ENCODE measurements at places on chromosomes 5 and 9. TPM values are rescaled to one million over a fixed set of nuclear protein-coding genes. Genes with fewer than 3 reads are reported as not detected.
A peak's percentile ranks its signal among the peaks of the same experiment; 100 is the strongest.

The BARHL1 gene
- total RNA-seq: not detected

The SEMA5A gene
- total RNA-seq: 25.8 TPM

GRCh38 chr9:98584059-98584458 lies 124.7 kb downstream of the GABBR2 start:
- no peak for DNase-seq

The HTR1A gene
- not detected for total RNA-seq

GRCh38 chr5:115770466-115770865 lies 46.0 kb downstream of the CDO1 start:
- no peak for DNase-seq

DNA sequence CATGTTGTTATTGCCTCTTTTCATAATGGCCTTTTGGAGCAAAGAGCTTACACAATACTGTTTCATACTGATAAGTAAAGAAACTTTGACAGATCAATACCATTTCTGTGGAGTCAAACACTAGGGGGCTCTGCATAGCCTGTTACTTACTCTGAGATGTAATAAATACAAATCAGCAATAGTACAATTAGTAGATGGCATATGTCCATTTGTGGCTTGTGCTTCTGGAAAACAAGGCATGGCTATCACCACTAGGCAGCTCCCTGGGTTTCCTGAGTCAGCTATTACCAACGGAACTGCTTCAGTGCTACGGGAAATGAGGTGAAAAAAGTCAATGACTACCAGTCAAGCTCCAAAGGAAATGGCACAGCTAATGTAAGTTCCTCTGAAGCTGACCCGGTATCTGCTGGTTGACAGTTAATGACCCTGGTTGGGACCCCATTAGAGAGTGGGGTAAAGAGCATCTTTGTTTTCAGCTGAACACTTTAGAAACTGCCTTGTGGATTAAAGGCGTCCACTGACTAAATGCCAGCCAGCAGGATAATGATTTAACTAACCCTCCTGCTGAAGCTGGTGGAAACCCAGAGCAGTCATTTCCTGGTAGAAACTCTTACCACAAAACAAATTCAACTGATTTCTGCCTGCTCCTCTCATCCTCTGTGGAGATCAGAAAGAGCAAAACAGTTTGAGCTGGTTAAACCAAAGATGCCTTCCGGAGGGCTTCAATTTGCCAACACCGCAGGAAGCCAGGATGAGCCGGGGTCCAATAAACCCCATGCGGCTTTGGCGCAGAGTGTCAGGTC lies 69.0 kb upstream of the FAM169A start:
- DNase-seq: peak; percentile 59

DNA sequence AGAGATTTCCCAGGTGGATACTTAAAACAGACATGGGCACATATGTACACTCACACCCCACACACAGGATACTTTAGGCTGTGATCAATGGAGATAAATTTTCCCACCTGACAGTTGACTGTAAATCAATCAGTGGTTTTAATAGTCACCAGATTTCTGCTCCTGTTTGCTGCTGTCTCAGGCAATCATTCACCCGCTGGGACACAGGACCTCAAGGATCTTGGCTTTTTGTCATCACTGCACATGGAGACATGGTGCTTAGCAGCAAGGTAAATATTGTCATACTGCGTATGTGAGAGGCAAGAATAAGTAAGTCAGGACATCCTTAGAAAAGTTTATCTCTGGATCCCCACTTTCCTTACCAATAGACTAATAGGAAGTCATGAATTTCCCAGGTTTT lies 60.8 kb upstream of the KLF9 start:
- DNase-seq: no peak

- DNase-seq: peak; percentile 65
Measured at GRCh38 chr9:2570615-2571479, 50.7 kb upstream of the VLDLR start.

GRCh38 chr5:40238066-40238745 lies 441.5 kb upstream of the PTGER4 start:
- DNase-seq: no peak

DNA sequence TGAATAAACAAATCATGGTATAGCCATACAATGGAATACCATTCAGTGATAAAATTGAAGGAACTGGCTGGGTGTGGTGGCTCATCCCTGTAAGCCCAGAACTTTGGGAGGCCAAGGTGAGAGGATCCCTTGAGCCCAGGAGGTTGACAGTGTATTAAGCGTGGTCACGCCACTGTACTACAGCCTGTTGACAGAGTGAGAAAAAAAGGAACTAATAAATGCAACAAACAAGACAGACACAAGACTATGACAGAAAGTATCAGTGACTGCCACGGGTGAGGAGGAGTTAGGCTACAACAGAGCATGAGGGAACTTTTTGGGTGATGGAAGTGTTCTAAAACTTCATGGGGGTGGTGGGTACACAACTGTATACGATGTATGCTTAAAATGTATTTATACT lies 2.2 kb downstream of the FNIP1 start:
- DNase-seq: no peak

The DMRTA1 gene
- 0.61 TPM for total RNA-seq

GRCh38 chr9:133149130-133150015 lies 14.3 kb downstream of the GBGT1 start:
- DNase-seq: peak; percentile 92

The CDH9 gene
- total RNA-seq: not detected

GRCh38 chr5:164002628-164003027 lies 497.2 kb downstream of the MAT2B start:
- DNase-seq: peak; percentile 42

The AGXT2 gene
- not detected for total RNA-seq

The CDKN2B-AS1 gene
- total RNA-seq: 1.8 TPM

- DNase-seq: no peak
Measured at GRCh38 chr9:102855641-102856040, 139.5 kb upstream of the CYLC2 start.

The PAXX gene
- 35.2 TPM for total RNA-seq

DNA sequence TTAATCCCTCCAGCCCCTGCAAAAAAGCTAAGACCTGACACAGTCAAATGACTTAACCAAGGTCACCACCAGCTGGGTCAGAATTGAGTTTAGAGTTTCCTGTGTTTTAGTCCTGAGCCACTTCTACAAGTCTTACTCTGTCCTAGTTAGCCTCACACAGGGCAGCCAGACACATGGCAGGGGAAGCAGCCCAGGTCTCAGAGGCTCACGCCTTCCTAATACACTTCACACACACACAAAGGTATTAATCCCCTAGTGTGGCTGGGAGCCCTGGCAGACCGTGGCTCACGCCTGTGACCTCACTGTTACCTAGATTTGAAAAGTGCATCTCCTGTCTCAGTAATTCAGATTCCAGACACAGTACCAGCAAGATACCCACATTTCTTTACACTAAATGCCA lies 77.4 kb upstream of the WWC1 start:
- DNase-seq: no peak

The EGFL7 gene
- total RNA-seq: 2.8 TPM

GRCh38 chr5:144017119-144017518 lies 153.3 kb downstream of the YIPF5 start:
- DNase-seq: no peak

DNA sequence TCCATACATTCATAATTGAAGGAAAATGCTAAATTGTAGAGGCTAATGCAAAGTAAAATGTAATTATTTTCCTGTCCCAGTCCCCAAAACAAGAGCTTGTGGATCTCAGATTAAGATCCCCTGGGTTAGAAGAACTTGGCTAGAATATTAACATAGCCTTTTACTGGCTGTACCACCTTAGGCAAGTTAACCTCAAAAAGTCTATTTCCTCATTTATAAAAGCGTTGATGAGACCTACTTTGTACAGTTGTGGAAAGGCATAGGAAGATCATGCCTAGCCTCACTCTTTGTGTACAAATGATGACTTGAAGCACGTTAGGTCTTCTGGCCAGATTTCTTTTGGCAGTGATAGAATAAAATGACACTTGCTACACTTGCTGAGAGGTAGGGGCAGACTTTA lies 97.2 kb downstream of the F2RL2 start:
- DNase-seq: no peak

DNA sequence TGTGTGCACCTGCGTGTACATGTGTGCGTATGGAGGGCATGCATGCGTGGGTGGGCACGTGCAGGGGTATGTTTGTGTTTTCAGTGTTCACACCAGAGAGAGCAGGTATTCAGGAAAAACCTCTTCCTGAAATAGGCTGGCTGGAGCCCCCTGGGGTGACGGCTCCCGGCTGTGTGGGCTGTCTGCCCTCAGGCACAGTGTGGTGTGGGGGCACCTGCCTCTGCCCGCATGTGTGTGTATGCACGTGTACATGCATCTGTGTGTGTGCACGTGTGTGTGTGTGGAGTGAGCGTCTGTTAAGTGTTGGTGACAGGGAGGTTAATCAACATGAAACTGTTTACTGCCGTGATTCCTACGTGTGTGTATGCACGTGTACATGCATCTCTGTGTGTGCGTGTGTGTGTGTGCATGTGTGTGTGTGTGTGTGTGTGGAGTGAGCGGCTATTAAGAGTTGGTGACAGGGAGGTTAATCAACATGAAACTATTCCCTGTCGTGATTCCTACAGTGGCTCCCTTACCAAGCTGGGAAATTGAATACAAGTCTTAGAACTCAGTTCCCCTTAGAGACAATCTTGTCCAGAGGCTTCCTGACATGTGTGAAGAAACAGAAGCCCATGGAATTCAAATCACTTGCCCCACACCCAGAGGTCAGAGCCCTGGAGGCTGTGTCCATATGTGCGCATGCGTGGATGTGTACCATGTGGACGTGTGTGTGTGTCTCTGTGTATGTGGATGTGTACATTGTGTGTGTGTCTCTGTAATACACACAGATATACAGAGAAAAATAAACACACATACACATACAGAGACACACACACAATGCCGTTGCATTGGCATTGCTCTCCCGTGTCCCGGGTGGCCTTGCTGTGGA lies 372.4 kb upstream of the IRX4 start:
- no peak for DNase-seq

The FSD1L gene
- total RNA-seq: 10.8 TPM

- DNase-seq: no peak
Measured at GRCh38 chr9:120545701-120546550, 34.0 kb downstream of the CDK5RAP2 start.

The FGFR4 gene
- total RNA-seq: 0.37 TPM

The PDLIM4 gene
- total RNA-seq: 217 TPM

The GPRIN1 gene
- total RNA-seq: 4.7 TPM

DNA sequence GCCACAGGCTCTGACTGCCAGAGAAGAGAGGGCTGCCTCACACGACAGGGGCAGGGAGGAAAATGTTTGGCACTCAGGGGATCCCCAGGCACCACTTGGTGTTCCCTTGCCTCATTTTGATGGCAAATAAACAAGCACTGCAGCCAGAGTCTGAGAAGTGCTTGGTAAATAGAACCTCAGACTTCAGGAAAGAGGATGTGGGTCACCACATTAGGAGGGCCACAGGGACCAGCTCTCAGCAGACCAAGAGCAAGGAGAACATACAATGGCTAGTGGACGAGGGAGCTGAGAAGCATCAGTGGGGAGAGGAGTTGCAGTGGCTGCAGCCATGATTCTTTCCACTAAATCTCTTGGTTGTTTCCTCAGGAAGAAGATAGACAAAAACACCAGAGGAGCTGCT lies 413.9 kb downstream of the GADD45G start:
- DNase-seq: no peak

DNA sequence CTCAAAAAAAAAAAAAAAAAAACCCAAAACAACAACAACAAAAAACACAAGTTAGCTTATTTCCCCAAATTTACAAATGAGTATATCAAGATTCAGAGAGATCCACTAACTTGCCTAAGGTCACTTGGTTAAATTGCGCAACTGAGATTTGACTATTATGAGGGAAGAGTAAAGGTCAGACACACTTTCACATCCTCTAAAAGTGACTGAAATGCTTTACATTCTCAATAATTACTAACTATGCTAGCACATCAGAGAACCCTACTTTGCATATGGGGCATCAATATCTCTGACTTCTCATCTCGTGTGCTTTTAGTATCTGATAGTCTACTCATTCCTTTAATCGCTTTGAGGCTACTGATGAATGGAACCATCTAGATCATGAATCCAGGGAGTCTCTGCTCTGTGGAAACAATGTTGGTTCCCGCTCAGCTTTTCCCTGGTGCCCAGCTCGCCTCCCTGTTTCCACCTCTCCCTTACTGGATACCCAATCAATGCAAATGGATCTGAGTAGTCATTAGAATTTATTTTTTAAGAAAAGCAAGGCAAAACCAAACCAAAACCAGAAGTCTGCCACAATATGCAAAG lies 182.1 kb upstream of the TRIM32 start:
- DNase-seq: no peak

The BAG1 gene
- total RNA-seq: 44.0 TPM

- DNase-seq: peak; percentile 16
Measured at GRCh38 chr5:9774472-9775079, 144.4 kb upstream of the TAS2R1 start.

DNA sequence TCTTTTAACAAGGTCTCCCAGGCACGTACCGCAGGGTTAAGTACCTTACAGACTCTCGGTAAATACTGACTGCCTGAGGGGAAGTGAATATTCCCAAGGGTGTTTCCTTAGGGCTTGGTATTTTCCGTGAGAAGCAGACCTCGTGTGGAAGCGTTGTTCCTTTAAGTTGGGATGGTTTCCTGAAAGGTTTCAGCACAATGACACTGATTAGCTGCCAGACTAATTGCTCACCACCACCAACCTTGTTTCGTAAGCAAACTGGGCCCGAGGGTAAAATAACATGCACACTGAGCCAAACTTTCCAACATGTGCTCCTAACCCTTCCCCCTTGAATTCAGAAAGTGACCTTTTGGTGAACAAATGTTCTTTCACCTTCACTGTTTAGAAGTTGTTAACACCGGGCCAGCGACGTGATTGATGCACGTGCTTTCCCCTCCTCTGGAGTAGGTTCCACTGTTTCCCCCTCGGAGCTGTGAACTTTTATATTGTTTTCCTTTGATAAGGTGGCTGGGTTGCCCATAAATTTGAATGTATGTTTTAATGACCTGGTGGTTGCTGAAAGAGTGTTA lies 128.1 kb upstream of the RPS23 start:
- DNase-seq: peak; percentile 100

The RNF44 gene
- total RNA-seq: 29.1 TPM

GRCh38 chr9:98488571-98489312 lies 220.0 kb downstream of the GABBR2 start:
- peak; percentile 91 for DNase-seq

The OR2K2 gene
- not detected for total RNA-seq

- DNase-seq: peak; percentile 16
Measured at GRCh38 chr5:75707911-75708509, 9.2 kb downstream of the POC5 start.

The TAF7 gene
- 45.2 TPM for total RNA-seq

The PCDHB5 gene
- total RNA-seq: 0.12 TPM

- peak; percentile 77 for DNase-seq
Measured at GRCh38 chr9:214648-215493, at the start of gene DOCK8. Gene DOCK8, plus strand, starts transcription at chr9:214865. Its CDS starts 112 bp downstream, at chr9:214977.

DNA sequence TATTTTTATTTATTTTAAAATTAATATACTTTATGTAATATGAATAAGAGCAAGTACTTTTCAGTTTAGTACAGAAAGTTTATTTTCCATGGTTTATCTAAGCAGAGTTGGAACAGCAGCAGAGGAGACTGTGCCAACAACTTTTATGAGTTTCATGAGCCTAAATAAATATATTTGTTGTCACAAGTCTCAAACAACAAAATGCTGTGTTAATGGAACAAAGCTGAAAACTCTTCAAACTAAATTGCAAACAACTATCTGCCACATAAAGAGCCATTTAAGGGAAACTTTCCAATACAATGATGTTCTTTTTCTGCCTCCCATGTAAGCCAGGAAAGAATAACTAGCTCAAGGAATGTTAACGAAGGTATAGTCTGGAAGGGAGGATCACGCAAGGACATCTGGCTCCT lies 96.1 kb downstream of the FBN2 start:
- no peak for DNase-seq

The SOX30 gene
- not detected for total RNA-seq

GRCh38 chr9:114203410-114204140 lies 48.2 kb downstream of the COL27A1 start:
- DNase-seq: peak; percentile 65

GRCh38 chr5:107478068-107478641 lies 192.6 kb downstream of the EFNA5 start:
- DNase-seq: no peak

The TOPORS gene
- total RNA-seq: 29.0 TPM

Data from mammary epithelial cell (primary cell).